ENCODE measurements at places on chromosomes 12 and 14. TPM values are rescaled to one million over a fixed set of nuclear protein-coding genes. Genes with fewer than 3 reads are reported as not detected.

The ETFRF1 gene
- 22.1 TPM for total RNA-seq

The PPM1H gene
- 0.06 TPM for total RNA-seq

The KRT80 gene
- total RNA-seq = not detected

The GPX2 gene
- not detected for total RNA-seq

The TMPRSS12 gene
- not detected for total RNA-seq

The CCDC184 gene
- 0.42 TPM for total RNA-seq

The SLC10A1 gene
- total RNA-seq = not detected

The HVCN1 gene
- 6.4 TPM for total RNA-seq

The TEAD4 gene
- total RNA-seq = not detected

The SNRPF gene
- 16.7 TPM for total RNA-seq

The SLC5A8 gene
- total RNA-seq = not detected

The IRAK3 gene
- total RNA-seq = 0.47 TPM

The KRT6C gene
- total RNA-seq = not detected

The NDRG2 gene
- total RNA-seq = 32.4 TPM

The MMP19 gene
- 0.67 TPM for total RNA-seq

The TTLL5 gene
- 25.3 TPM for total RNA-seq

The FIGNL2 gene
- total RNA-seq = 1.2 TPM

The AMDHD1 gene
- total RNA-seq = 1.8 TPM

The TPH2 gene
- 0.12 TPM for total RNA-seq

The IGF1 gene
- total RNA-seq = not detected

The CHFR gene
- total RNA-seq = 79.4 TPM

The DBX2 gene
- not detected for total RNA-seq

The RDH5 gene
- total RNA-seq = 29.9 TPM

The FOXG1 gene
- total RNA-seq = not detected

The TOMM20L gene
- not detected for total RNA-seq

The CLEC14A gene
- total RNA-seq = not detected

The CISTR gene
- not detected for total RNA-seq

The PLBD1 gene
- total RNA-seq = 0.67 TPM

The DTX1 gene
- total RNA-seq = 7.0 TPM

The ACTR6 gene
- 51.0 TPM for total RNA-seq

The CMA1 gene
- not detected for total RNA-seq

The NEUROD4 gene
- 0.09 TPM for total RNA-seq

The ANKRD33 gene
- total RNA-seq = not detected

The CIROP gene
- total RNA-seq = not detected

The HNF1A gene
- total RNA-seq = not detected

The PMCH gene
- total RNA-seq = not detected

The TAS2R46 gene
- 1.1 TPM for total RNA-seq

The P2RX2 gene
- total RNA-seq = not detected
